ENCODE measurements at places on chromosomes 3 and 15.

GRCh38 chr15:94584833-94585244 is 353.5 kb downstream of the MCTP2 start:
- DNase-seq: peak; percentile 8

DNA sequence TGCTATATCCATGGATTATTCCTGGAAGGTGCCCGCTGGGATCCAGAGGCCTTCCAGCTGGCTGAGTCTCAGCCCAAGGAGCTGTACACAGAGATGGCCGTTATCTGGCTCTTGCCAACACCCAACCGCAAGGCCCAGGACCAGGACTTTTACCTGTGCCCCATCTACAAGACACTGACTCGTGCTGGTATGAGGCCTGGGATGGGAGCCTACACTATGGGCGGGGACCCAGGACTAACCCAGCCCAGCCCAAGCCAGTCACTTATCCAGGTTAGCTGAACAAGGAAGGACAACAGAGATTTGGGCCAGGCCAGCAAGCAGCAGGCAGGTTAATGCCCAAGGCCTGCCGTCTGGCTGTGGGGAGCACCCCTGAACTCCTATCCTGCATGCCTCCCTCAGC is 45.3 kb downstream of the SEMA3G start:
- no peak for DNase-seq

GRCh38 chr15:51302480-51302879 is 35.9 kb downstream of the CYP19A1 start:
- no peak for DNase-seq

DNA sequence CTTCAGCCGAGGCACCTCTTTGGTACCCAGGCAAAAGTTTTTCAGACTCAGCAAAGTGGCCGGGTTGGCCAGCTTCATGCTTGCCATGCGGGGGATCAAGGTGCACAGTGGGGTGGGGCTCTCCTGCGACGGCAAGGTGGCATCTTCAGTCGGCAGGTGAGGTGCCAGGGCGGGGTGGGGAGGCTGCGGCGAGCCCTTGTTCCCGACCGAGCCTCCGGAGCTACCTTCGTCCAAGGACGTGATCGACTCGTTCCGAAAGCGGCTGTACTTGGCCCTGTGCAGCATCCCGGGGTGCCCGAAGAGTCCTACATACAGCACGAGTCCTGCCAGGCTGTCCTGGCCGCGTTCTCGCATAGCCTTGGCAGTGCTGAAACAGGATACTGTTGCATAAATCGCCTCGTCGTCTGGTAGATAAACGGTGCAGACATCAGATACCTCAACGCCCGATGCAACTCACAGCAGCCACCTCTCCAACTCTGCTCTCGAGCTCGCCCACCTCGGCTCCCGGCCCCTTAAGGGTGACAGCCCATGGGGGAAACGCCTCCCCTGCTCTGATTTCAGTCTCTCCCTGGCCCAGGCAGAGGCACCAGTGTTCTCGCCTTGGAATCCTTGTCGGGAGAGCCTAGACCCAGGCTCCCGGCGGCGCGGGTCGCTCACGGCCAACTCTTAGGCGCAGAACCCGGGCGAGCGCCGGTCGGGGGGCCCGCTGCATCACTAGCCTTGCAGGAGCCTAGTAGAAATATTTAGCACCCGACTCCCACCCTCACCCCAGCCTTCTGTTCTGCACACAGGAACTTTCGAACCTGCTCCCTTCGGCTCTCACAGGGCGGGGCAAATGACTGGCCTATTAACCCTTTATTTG is 826 bp downstream of the SHC4 start:
- no peak for DNase-seq

DNA sequence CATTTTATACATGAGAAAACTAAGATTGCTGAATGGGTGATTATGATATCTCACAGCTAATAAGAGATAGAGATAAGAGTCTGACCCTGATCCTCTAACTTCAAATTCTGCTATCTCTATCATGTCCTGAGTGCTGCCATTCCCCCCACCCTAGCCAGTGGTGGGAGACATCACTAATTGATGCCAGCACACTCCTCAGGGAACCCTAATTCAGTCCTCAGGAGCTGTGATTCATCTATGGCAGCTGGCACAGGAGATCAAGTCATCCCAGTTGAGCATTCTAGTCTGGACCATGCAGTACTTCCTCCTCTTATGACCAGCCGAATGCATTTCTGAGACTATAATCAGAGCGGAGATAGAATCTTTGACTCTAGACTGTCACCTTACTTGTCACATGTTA is 71.9 kb downstream of the SYNM start:
- no peak for DNase-seq

DNA sequence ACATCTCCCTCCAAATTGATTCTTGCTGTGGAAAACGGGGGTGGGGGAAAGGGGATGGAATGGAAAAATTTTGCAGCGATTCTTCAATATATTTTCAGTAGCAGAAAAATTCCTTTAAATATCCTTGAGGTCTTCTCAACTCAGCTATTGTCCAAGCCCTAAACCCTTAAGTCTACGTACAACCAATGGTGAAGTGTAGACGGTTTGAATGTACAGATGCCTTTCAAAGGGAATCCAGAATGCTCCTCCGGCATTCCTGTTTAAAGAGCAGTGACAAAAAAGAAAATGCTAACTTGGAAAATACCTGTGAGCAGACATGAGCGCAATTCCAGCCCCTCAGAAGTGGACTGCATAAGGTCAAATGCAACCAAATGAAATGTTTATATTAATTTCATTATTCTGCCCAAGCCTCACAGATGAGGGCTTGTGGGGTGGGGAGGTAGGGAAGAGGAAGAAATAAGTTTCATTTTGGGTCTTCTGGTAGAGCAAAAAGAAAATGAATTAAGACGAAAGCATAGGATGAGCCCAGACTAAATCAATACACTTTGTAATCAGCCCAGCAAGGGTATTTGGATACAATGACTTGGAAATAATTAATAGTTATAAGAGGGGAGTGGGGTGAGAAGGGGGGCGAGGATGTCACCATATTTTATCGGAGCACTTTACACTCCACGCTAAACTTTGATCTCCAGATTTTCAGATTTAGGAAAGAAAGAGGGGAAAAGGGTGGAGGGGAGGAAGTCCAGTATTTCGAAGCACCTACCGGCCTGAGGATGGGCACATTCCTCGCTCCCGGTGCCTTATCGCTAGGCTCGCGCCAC is 2.7 kb downstream of the FOXP1 start:
- no peak for DNase-seq

DNA sequence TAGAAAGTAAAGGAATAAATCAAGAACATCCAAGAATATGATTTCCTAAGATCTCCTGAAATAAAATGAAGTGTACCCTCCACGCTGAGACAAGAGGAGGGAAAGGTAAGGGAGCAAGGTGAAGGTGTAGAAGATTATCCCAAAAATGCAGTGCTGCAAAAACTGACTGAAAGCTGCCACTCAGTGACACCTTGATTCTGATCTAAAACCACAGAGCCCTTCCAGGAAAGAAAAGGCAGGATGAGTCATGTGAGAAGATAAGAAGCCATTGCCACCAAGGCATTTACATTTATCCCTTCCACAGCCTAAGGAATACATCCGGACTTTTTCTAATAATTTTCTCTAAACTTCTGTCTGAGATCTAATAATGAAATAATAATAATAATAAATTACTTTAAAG is 49.9 kb downstream of the IGSF11 start:
- DNase-seq: no peak

DNA sequence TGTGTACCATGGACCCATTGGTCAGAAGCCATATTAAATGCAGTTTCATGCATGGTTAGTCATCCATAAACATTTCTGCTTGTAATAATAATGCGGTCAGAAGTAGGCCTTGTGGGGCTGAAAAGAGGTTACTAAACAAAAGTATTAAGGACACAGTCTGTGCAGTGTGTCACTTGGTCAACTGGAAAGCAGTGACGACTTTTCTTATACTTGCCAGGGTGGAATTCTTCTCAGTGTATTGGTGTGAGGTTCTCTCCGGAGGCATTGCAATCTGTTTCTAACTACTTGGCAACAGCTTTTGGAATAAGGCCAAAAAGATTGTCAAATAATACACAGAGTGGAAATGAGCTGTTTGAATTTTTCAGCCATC is 46.8 kb downstream of the CHL1 start:
- DNase-seq: no peak

- no peak for DNase-seq
These were observed 92.6 kb upstream of the ZBTB20 start for GRCh38 chr3:115239717-115240116.

DNA sequence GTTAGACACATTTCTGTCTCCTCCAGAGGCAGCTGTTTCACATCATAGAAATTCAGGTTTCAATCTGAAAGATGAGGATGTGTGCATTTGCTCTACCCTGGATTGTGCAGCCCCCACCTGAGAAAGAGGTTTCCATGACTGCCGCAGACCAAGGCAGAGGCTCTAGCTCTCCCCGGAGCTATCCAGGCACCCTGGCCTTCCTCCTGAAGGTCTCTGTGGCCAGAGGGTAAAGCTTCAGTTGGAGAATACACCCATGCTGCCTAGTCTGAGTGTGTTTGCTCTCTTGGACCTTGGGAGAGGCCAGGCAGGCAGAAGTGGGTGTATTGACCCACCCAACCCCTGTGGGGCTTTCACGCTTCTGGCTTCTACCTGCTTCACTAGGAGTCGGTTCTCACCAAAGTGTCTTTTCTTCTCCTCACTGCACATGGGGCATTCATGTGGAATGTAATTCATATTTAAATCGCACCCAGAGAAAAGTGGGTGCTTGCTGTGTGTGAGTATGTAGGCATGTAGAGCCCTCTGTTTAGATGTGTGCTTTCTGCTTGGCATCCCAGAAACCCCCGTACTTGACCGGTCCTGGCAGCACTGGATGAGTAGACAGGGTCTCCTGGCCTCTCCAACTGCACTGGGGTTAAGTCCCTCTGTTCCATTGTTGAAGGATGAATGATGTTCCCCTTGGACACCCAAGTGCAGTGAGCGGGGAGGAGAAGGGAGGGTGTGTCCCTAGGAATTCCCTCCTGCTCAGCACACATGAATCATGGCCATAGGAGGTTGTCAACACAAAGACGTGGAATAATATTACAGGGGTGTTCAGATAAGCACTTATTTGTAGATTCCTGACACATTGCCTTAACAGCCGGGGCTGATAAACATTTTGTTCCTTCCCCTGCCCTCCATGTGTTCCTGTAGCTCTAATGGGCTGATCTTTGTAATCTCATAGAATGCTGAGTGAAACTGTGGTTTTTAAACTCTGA is 20.3 kb upstream of the RAB6B start:
- DNase-seq: no peak

- DNase-seq: no peak
These were observed 17.3 kb downstream of the KPNA1 start for GRCh38 chr3:122497425-122497824.

GRCh38 chr3:58059349-58060321 is 51.4 kb downstream of the FLNB start:
- DNase-seq: no peak

DNA sequence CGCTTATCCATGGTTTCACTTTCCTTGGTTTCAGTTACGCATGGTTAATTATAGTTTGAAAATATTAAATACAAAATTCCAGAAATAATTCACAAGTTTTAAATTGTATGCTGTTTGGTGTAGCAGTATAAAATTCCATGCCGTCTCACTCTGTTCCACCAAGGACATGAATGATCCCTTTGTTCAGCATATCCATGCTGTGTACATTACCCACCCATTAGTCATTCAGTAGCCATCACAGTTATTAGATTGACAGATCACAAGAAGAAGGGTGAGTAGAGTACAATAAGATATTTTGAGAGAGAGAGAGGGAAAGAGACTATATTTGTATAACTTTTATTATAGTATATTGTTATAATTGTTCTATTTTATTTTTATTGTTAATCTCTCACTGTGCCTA is 535.5 kb downstream of the SQOR start:
- DNase-seq: no peak

- DNase-seq: no peak
These were observed 21.1 kb downstream of the ACAA1 start for GRCh38 chr3:38115645-38116427.

DNA sequence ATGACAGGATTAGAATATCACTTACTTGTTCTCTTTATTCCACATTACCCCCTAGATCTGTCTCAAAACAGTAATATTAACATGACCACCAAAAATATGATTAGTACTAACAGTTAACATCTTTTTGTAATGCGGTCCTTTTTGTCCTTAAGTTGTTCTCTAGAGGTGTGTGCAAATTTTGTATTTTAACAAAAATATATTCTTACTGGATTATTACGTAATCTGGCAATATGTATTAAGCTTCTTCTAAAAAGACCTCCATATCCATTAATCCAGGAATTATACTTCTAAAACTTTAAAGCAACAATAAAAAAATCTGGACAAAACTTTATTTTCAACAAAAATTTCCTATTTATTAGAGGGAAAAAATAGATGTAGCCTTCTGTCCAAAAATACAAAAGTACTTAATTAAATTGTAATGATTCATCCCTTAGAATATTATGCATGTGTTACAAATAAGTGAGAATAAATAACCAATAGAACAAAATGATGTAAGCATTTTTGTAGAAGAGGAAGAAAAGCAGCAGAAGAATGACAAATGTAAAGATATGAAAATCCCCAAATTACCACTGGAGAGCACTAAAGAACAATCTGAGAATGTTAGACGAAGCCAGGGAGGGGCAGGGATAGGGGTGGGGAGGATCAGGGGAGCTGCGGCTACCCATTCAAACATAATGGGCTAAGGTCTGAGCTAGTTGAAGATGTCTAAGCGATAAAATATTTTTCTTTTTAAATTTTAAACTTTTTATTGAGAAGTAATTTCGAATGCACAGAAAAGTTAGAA is 945.6 kb downstream of the MCTP2 start:
- no peak for DNase-seq

DNA sequence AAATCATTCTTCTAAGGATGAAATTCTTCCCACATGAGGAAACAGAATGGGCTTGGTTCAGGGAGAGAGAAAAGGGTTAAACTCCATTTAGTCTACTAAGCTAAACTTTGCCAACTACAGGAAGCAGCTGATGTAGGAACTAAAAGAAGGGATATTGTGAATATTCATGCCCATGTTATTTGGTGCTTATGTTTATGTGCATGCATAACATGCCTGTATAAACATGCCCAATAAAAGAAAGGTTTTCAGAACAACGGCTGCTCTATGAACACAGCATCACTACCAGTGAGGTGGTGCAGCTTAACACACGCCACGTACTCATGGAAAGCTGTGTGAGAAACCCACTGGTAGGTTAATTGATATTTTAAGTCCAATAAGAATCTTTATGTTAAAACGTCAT is 59.4 kb upstream of the VGLL4 start:
- DNase-seq: no peak

GRCh38 chr3:18153571-18154173 is 271.5 kb downstream of the SATB1 start:
- DNase-seq: no peak

GRCh38 chr3:155078711-155079467 is 1.2 kb upstream of the MME start:
- no peak for DNase-seq

DNA sequence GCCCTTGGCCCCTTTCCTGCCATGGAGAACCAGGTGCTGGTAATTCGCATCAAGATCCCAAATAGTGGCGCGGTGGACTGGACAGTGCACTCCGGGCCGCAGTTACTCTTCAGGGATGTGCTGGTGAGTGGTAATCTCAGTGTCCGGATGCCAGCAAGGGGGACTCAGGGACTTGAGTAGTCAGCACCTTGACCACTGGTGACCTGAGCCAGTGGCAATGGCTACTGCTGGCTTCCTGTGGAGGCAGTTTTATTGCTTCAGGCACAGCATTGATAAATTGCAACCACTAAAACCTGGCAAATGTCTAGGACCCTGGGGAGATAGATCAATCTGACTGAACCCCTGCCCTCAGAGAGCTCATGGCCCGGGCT is 830 bp downstream of the MAP2K5 start:
- DNase-seq: no peak

All from stimulated activated CD4-positive, alpha-beta T cell treated with anti-CD3 and anti-CD28 coated beads, Interleukin-12 subunit alpha, Interleukin-12 subunit beta, amount 100 ng/mL, for 4 hours (primary cell).